ENCODE measurements at places on chromosomes 5 and 9.

DNA sequence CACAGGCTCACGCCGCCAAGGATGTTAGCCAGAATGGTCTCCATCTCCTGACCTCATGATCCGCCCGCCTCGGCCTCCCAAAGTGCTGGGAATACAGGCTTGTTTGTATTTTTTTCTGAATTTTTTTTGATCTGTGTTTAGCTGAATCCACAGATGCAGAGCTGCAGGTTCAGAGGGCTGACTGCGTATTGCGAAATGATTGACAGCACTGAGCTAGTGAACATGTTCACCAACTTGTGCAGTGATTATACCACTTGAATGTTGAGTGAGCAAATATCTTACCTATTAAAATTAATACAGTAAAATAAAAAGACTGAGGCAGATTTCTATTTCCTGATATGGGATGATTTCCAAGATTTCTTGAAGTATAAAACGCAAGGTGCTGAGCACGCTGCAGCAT, 123.1 kb upstream of the PHYKPL start:
- DNase-seq, result no peak

DNA sequence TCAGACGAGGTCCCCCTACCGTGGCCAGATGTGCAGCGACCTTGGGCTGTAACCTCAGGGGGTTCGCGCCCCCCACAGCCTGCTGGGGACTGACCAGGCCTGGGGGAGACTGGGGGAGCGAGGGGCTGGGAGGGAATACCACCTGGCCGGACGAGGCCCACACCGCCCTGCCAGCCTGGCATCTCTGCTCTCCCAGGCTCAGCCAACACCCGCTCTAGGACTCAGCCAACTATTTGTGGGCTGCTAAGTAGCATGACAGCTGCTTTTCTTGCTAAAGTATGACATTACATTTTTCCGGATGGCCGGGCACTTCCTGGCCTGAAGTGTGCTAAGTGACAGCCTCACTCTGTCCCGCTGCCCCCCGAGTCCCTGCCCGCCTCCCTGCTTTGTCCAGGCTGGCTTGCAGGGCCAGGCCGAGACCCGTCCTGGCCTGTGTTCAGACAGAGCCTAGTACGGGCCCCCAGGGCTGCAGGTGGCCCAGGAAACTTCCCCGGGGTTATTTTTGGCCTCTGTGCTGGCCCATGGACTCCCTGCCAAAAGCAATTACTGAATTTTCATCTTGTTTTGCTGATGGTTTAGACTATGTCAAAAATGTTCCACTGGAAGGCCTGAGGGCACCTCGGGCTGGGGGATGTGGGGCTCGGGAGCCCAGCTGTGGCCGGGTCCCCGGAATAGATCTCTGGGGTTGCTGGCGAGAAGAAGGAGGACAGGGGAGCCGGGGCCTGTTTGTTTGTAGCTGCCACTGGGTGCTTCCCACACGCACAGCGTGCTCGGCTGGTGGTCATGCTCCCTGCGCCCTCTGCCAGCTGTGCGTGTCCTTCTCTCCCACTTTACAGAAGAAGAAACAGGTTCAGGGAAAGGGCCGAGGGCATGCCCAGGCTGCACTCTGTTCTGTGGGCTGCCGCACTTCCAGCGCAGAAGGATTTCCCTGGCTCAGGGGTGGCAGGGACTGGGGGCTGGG, 13.4 kb upstream of the SLC2A6 start:
- no peak for DNase-seq

- no peak for DNase-seq
Observed at GRCh38 chr5:79931409-79931808, 59.7 kb downstream of the MTX3 start.

DNA sequence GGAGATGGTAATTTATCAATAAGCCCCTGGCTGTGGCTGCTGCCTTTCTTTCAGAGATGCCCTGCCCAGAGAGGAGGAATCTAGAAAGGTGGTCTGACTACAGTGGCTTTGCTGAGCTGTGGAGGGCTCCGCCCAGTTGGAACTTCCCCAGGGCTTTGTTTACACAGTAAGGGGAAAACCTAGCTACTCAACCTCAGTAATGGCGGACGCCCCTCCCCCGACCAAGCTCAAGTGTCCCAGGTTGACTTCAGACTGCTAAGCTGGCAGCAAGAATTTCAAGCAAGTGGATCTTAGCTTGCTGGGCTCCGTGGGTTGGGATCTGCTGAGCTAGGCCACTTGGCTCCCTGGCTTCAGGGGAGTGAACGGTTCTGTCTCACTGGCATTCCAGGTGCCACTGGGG, 865.4 kb upstream of the ACO1 start:
- no peak for DNase-seq

DNA sequence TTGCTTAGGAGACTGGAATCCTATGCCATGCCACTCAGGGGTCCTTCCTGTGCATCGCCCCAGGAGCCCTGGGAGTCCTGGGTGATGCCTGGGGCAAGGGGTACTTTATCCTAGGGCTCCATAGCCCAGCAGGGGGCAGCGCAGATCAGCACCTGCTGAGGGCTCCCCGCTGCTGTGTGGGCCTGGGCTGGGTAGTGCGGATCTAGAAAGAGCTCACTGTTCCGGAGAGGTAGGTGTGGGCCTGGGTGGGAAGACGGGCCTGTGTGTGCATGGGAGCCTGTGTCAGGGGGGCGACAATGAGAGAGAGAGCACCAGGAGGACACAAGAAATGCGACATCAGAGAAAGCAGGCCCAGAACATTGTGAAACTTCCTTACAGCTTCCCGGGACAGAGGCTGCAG, 11.4 kb upstream of the DAB2IP start:
- peak; percentile 4 for DNase-seq

DNA sequence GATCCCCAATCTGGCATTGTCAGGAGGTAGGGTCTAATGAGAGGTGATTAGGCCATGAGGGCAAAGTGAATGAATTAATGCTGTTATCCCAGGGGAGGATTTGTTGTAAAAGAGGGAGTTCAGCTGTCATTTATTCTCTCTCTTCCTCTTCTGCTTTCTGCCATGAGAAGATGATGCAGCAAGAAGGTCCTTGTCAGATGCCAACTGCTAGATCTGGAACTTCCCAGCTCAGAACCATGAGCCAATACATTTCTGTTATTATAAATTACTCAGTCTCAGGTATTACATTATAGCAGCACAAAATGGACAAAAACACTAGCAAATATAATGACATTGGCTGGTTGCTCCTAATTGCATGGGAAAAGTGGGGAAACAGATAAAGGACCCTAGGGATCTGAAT, 15.6 kb upstream of the BICD2 start:
- no peak for DNase-seq

DNA sequence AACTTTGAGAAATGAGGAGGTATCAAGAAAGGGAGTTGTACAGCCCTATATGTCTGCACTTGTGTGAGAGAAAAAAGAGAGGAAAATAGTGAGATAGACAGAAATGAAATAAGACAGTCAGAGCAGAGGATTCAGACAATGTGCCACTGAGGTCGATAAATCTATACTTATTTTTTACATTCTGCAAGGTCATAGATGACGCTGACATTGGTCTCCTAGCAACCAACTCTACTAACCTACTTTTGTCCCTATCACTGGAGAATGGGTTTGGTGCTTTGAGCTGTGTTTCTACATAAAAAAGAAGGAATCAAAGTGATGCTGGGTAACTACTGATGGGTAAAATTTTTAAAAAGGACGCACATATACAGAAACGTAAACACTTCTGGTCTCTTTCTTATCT, 573.3 kb upstream of the RORB start:
- DNase-seq, result no peak

- no peak for DNase-seq
Observed at GRCh38 chr5:41896230-41896629, 7.9 kb upstream of the RIMOC1 start.

- DNase-seq, result no peak
Observed at GRCh38 chr5:127987354-127988145, 96.0 kb upstream of the SLC12A2 start.

GRCh38 chr9:73093740-73094379, 57.8 kb upstream of the ANXA1 start:
- DNase-seq, result no peak

DNA sequence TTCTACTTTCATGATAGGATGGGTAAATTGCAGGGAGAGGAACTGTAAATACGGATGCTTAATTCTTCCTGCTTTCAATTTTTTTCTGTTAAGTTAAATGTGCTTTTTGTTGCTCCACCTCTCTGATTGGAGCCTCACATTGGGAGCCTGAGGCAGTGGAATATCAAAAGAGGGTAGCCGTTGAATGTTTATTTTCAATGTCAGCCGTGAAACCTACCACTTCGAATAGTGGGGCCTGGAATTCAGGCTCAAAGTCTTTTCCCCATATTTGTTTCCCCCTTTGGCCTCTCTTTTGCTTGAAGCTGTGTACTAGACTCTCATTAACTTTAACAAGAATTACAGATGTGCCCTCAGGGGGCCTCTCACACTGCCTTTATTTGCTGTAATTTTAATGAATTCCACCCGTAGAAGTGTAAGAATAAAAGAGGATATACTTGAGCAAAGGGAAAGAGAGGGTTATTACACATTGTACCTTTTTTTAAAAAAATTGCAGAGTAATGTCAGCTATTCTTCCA, 29.0 kb downstream of the PSAT1 start:
- no peak for DNase-seq

- no peak for DNase-seq
Observed at GRCh38 chr5:34627794-34628193, 28.3 kb upstream of the RAI14 start.

DNA sequence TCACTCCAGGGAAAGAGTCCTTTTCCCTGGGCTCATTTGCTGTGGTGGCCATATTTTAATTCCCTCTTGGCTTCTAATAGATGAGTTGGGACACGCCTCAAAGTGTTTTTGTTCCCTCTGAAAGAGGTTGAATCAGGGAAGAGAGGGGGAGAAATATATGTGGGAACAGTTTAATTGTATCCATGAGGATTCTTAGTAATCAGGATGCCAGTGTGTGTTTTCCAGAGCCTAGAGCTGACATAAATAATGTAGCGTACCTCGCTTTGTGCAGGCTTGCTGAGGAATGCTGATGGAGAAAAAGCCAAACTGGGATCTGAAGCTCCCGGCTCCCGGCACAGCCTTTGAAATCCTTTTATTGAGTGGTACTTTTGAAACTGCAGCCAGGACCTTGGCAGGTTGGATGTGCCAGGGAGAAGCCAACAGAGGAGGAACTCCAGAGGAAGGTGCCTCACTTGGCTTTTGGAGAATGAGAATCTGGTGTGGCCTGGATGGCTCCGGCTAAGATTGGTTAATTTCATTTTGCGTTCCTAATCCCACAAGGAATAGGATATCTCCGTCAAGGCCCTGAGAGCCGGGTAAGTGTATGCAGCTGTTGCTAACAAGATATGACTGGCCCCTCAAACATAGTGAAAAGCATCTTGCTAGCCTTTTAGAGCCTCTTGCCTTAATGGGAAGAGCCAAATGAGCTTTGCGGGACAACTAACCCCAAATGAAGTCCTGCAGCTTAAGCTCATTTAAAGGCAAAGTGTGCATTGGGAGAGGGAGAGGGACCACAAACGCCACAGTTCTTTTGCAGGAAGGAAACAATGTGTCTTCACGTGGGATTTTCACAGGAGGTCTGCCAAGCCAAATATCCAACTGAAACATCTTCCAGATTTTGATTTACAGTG, 471.1 kb upstream of the WWC1 start:
- no peak for DNase-seq

DNA sequence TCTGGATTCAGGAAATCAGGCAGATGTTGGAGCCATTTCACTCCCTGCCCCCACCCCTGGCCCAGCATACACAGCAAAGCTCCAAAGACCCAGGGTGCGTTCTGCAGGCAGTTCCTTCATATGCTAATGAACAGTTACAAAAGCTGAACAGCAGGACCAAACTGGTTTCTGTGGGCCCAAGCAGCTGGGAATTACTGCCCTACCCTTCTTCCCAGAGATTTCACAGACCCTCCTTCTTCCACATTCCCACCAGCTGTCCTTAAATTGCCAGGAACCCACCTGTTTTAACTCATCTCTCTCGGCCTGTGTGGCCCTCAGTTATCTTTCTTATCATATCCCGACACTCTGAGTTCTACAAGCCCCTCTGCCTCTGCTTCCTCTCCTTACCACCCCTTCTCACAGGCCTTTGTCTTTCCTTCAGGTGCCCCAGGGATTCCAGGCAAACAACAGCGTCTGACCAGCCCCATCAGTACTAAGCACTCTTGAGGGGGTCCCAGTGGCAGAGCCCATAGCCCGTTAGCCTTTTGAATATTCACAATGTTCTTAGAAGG, 10.6 kb upstream of the F2RL1 start:
- DNase-seq, result no peak

DNA sequence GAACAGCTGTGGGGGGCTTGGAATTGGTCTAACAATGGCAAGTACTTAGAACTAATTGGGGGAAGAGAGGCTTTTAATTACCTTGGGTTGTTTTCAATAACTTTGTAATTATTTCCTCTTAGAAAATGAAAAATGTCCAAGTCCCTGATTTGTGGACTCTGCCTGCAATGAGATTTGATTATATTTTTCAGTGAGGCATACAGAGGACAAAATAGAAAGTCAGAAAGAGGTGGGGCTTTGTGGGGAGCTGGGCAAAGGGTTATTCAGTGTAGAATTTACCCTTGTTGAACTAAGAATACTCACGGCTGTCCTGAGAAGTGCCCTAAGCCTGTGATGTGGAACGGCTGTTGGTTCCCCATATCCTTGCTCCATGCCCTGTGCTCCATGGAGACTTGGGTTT, 153.0 kb downstream of the ICE1 start:
- peak; percentile 47 for DNase-seq

DNA sequence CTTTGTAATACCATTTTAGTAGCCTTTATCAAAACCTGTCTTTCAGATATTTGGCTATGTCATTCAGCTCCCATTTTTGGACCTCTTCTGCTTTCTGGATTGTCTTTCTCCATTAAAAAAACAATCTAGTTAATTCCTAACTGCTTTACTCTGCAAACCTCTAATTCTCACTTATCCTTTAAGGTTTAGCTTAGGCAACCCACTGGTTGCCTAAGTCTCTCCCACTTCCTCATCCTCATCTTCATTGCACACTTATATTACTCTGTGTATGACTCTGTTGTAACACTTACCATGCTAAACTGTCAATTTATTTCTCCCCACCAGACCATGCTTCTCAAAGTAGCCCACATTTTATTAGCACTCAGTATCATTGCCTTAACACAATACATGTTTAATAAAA, 205.0 kb upstream of the DMRTA1 start:
- DNase-seq, result no peak

- no peak for DNase-seq
Observed at GRCh38 chr9:131203431-131204218, 72.7 kb downstream of the FAM78A start.

GRCh38 chr9:127263237-127263636, 1.3 kb upstream of the GARNL3 start:
- DNase-seq, result no peak

DNA sequence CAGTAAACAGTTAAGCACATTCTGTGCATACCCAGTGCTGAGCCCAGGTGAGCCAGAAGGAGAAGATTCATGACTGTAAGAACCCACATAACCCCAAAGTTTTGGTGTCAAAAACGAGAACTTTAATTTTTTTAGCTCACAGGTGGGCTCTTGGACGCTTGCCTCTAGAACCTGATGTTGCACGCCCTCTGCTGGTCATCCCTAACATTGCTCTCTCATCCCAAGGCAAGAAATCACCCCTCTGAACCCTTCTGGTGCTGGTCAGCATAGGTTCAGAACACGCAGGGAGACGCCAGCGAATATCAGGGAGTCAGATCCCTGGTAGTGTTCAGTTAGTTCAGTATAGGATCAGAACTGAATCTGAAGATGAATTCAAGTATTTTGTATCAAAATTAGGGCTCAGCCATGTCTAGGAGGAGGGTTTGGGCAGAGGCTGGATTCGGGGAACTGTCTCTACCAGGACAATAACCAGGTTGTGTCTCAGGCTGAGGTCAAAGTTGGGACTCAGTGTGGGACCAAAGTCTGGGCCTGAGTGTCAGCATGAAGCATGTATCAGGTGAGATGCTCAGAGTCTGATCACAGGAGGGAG, 4.1 kb upstream of the DNAJB5 start:
- DNase-seq, result peak; percentile 40

GRCh38 chr9:70488793-70489105, 74.3 kb upstream of the KLF9 start:
- DNase-seq, result no peak

Data from NCI-H1105 treated with DMSO at 0.1 percent for 48 hours (cell line).